ENCODE measurements at places on chromosomes 16 and 17. TPM values are rescaled to one million over a fixed set of nuclear protein-coding genes. Genes with fewer than 3 reads are reported as not detected.

GRCh38 chr17:32941419-32942032, 13.6 kb downstream of the TMEM98 start:
- no peak for DNase-seq

GRCh38 chr17:20930081-20930760, 112.6 kb downstream of the USP22 start:
- DNase-seq, result no peak

GRCh38 chr16:11250091-11250785, 5.8 kb downstream of the SOCS1 start:
- no peak for DNase-seq

The NTN3 gene
- total RNA-seq, result not detected

DNA sequence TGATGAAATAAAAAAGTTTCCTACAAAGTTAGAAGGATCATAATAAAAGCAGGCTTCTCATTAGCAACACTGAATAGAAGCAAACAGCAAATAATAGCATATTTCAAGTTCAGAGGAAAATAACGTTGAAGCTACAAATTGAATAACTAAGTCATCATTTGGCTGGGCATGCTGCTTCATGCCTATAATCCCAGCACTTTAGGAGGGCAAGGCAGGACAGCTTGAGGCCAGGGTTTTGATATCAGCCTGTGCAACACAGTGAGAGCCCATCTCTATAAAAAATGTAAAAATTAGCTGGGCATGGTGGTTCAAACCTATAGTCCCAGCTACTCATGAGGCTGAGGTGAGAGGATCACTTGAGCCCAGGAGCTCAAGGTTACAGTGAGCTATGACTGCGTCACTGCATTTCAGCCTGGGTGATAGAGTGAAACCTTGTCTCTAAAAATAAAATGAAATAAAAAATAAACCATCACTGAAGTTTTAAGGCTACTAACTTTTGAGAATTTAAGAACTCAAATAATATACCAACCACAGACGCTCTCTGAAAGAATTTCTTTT, 25.5 kb downstream of the NCOR1 start:
- no peak for DNase-seq

DNA sequence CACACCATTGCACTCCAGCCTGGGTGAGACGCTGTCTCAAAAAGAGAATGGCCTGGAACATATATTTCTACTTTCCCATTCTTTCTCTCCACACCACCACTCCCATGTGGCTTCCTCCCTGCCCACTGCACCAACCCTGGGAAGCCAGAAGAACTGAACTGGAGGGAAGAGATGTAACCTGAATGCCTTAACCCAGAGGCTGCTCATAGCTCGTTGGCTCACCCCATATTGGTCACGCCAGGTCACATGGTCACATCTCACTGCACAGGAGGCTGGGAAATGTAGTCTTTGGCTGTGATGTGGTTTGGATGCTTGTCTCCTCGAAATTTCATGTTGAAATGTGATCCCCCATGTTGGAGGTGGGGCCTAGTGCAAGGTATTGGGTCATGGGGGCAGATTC, 5.9 kb upstream of the DNAH17 start:
- DNase-seq, result no peak

DNA sequence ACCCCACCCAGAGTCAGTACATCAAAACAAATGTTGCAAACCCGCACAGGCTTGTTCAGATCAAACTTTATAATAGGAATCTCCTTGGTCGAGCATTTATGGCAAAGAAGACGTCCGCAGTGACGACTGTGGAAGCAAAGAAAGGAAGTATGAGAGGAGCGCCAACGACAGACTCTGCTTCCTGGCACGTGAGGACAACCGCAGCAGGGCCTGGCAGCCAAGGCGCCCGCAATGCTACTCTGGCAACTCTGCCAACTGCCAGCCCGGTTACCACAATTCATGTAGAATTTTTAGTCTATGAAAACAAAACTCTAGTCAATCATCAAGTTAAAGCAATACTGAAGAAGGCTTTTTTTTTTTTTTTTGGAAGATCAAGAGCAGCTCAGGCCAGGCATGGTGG, 24.8 kb downstream of the CYB5D2 start:
- DNase-seq, result peak; percentile 49

DNA sequence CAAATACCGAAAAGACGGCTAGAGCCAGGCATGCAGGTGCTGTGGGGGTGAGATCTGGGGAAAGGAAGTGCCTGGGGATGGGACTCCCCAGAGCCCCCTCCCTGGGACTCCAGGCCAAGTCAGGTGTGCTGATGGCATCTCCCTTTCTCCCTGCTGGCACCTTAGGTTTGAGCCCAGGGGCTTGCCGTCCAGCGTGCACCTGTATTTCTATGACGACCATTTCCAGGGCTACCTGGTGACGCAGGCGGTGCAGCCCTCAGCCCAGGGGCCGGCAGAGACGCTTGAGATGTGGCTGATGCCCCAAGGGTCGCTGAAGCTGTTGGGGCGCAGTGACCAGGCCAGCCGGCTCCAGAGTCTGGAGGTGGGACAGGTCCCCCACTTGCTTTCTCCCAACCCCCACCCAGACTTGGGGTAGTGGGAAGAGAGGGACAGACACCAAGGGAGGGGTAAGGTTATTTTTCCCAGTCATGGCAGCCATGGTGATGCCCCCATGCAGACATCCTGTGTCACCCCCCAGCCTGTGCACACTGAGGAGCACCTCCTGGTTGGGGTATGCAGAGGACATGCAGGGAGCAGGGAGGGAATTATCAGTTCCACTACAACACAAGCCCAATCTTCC, 11.1 kb downstream of the XYLT2 start:
- no peak for DNase-seq

DNA sequence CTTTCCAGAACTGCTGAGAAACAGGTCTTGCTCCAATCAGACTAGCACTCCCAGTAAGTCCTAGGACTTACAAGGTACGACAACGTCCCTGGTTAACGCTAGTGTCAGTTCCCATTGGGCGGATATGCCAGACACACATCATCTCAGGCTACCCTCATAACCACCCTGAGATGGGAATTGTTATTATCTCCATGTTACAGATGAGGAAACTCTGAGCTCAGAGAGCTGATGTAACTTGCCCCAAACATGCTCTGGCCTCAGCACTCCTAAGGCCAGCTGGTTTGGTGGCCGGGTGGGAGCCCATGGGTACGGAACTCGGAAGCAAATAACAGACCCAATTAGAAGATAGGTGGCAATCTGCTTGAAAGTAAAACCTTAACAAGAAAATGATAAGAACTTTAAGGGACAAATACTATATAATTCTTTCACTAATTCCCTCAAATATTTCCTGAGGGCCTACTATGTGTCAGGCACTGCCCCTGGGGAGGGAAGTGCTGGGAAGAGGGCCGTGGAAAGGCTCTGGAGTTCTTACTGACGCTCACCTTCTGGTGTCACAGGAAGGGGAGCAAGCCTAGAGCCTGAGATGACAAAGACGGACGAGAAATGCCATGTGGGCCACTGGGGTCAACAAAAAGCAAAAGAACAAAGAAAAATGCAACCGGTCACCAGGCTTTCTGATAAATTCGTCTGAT, 6.9 kb downstream of the CREBBP start:
- DNase-seq, result no peak

The FOXC2 gene
- not detected for total RNA-seq

DNA sequence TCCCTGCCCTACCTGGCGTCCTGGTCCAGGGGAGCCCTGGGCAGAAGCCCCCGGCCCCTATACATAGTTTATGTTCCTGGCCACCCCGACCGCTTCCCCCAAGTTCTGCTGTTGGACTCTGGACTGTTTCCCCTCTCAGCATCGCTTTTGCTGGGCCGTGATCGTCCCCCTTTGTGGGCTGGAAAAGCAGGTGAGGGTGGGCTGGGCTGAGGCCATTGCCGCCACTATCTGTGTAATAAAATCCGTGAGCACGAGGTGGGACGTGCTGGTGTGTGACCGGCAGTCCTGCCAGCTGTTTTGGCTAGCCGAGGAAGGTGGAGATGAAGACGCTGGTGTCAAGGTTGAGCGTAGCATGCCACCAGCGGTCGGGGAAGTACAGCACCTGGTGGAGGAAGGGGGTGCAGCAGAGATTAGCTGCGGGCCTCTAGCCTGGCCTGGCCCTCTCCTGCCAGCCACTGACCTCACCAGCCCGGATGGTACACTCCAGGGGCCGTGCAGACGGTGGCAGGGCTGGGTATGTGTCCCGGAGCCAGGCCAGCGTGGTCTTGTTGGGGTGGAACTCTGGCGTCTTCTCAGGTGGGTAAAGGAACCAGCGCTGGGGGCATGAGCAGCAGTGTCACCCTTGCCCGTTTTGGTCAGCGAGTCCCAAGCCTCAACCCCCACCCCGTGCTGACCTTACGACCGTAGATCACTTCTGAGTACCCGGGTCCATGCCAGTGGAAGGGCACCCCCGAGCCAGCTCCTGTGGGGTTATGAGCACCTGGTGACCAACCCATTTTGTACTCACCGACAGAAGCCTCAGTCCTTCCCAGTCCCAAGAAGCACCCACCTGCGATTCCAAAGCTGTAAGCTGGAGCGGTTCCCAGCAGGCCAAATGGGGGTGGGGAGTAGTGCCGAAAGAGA, 1.4 kb downstream of the JMJD8 start:
- no peak for DNase-seq

GRCh38 chr16:85466989-85467388, 146.1 kb upstream of the GSE1 start:
- DNase-seq, result no peak

DNA sequence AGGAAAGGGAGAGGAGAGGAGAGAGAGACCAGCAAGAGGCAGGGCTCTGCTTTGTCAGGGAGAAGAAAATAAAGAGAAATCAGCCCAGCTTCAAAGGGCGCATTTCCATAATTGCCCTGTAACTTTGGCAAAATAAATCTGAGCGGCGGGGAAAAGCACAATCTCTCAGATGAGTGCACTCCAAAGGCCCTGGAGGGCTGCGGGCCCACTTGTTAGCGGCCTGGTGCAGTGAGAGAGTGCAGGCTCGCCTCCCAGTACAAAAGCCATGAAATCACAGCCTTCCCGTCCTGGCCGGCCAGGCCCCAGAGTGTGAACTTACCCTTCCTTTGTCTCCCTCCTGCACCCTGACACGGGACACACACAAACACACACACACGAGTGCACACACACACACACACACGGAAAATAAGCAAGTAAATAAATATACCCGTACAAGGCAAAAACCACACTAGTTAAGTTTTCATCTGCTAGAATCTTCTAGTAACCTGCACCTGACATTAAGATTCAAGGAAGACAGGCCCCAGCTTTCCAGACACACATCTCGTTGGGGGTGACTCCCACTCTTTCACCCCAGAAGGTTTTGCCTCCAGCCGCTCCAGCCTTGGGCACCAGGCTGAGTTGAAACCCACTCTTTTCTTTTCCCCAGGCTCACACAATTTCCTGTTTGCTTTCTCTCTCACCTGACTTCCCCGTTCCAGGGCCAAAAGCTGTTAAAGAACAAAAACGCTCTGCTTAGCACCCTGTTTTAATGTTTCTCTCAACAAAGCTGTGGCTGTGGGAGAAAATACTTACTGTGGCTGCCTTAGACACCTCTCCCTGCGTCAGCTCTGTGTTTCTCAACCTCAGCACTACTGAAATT, 8.5 kb downstream of the IRX3 start:
- no peak for DNase-seq

GRCh38 chr17:76452660-76453430, at the start of gene UBE2O:
UBE2O (minus strand) TSS chr17:76453152; CDS start chr17:76453141, 11 bp downstream.
- peak; percentile 94 for DNase-seq

The DNAH17 gene
- 0.08 TPM for total RNA-seq

DNA sequence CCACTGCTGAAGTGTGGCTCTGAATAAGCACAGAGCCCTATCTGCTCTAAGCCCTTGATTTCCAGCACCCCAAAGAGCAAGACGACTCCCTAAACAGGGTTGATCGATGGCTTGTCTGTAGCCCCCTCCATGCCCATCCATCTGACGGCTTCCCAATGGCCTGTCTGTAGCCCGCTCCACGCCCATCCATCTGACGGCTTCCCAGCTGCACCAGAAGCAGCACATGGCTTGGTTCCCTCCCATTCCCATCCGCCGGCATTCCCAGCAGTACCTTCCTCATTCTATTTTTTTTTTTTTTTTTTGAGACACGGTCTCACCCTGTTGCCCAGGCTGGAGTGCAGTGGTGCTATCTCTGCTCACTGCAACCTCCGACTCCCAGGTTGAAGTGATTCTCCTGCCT, 64.5 kb downstream of the RBFOX3 start:
- DNase-seq, result no peak

The SCPEP1 gene
- total RNA-seq, result 28.4 TPM

The TPSD1 gene
- not detected for total RNA-seq

- DNase-seq, result no peak
These were observed 1114.2 kb upstream of the GOT2 start for GRCh38 chr16:59848296-59848695.

GRCh38 chr17:50111673-50112655, 16.8 kb downstream of the PDK2 start:
- no peak for DNase-seq

DNA sequence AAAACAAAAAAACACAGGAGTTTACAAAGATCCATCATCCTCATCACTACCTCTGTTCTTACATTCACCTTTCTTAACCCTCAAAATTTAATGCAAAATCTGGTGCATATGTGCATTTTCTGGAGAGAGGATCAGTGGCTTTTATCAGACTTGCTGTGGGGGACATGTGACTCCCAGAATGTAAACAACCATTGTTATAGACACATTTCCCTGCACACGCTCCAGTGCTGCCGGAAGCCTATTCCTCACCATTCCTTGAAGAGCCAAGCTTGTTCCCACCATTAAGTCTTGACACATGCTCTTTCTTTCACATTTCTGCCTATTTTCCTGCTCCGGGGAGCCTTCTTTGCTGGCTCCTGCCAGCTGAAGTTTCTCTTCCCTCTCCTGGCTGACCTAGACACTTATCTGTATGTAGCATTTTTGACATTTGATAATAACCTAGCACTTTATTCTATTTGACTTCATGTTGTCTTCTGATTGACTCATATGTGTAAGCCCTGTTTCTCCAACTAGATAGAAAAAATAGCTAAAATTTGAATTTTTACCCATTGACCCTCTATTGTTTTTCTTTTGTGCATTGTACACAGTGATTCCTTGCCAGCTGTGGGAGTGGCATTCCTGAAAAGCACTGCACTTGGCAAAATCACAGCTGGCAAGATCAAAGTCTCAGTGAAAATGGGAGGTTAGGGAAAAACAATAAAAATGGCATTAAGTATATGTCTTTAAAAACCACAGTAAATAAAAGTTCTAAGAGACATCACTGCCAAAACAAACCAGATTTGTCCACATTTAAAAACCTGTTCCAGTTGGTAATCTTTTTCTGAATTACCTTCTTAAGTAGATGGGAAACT, 76.8 kb upstream of the CIBAR2 start:
- no peak for DNase-seq

Measured in CD8-positive, alpha-beta T cell (primary cell).